Hindlimb muscle (tissue), 1 donor: ENCODE measurements at places on chromosomes 5 and 9. TPM values are rescaled to one million over a fixed set of nuclear protein-coding genes. Genes with fewer than 3 reads are reported as not detected.

FCN2 gene
- polyA plus RNA-seq = not detected

COL23A1 gene
- polyA plus RNA-seq = 1.8 TPM

IFNA21 gene
- not detected for polyA plus RNA-seq

ERCC8 gene
- 11.6 TPM for polyA plus RNA-seq

RANBP17 gene
- polyA plus RNA-seq = 8.2 TPM

ZBTB43 gene
- 16.2 TPM for polyA plus RNA-seq

HTR4 gene
- not detected for polyA plus RNA-seq

ADRB2 gene
- polyA plus RNA-seq = 1.5 TPM

OGN gene
- polyA plus RNA-seq = 301 TPM

SPINK6 gene
- polyA plus RNA-seq = not detected

LHX3 gene
- polyA plus RNA-seq = not detected

RMRP gene
- polyA plus RNA-seq = not detected

FAM200C gene
- 12.2 TPM for polyA plus RNA-seq

IL5 gene
- not detected for polyA plus RNA-seq

PLCXD3 gene
- 0.03 TPM for polyA plus RNA-seq

IL13 gene
- polyA plus RNA-seq = not detected

PPIC gene
- 24.2 TPM for polyA plus RNA-seq

CCIN gene
- polyA plus RNA-seq = 0.59 TPM

MARVELD2 gene
- 0.25 TPM for polyA plus RNA-seq

PCA3 gene
- 0.72 TPM for polyA plus RNA-seq

NOP16 gene
- polyA plus RNA-seq = 30.3 TPM

CORO2A gene
- polyA plus RNA-seq = 0.37 TPM

OR1J2 gene
- polyA plus RNA-seq = not detected

ACOT12 gene
- polyA plus RNA-seq = not detected

ANGPTL2 gene
- 49.4 TPM for polyA plus RNA-seq

PCDHB16 gene
- 3.9 TPM for polyA plus RNA-seq

PCDHGB1 gene
- 0.45 TPM for polyA plus RNA-seq

ORM2 gene
- polyA plus RNA-seq = 0.37 TPM

CDO1 gene
- 15.4 TPM for polyA plus RNA-seq

BBLN gene
- 34.3 TPM for polyA plus RNA-seq

ACSL6 gene
- polyA plus RNA-seq = 0.34 TPM

WNT8A gene
- polyA plus RNA-seq = not detected
